Activated CD4-positive, alpha-beta T cell treated with anti-CD3 and anti-CD28 coated beads, Interleukin-2, amount 10 ng/mL, durations not matched to agents 24 days and 14 days (primary cell): ENCODE measurements at places on chromosomes 7 and 10. TPM values are rescaled to one million over a fixed set of nuclear protein-coding genes. Genes with fewer than 3 reads are reported as not detected.
A peak's percentile ranks its signal among the peaks of the same experiment; 100 is the strongest.

GRCh38 chr10:94183666-94184264, 179.0 kb downstream of the NOC3L start:
- H3K4me3 ChIP-seq, result no peak overlapping the region
- H3K27me3 ChIP-seq, result no peaks in the 10 kb centered on the region
- no peaks in the 10 kb centered on the region for H3K4me1 ChIP-seq
- H3K36me3 ChIP-seq, result no peaks in the 10 kb centered on the region
- DNase-seq, result no peak
- no peak overlapping the region for H3K27ac ChIP-seq

COL13A1 gene
- not detected in 2 replicates for total RNA-seq

MUC12 gene
- total RNA-seq, result 0.76 and 1.5 TPM in 2 replicates

- H3K36me3 ChIP-seq, result no peaks in the 10 kb centered on the region
- H3K4me1 ChIP-seq, result no peaks in the 10 kb centered on the region
- H3K4me3 ChIP-seq, result no peak overlapping the region
- no peak for DNase-seq
- H3K27ac ChIP-seq, result no peak overlapping the region
Measured at GRCh38 chr10:52387744-52388143, 73.7 kb downstream of the DKK1 start.

CACNB2 gene
- total RNA-seq, result not detected in 2 replicates

DNA sequence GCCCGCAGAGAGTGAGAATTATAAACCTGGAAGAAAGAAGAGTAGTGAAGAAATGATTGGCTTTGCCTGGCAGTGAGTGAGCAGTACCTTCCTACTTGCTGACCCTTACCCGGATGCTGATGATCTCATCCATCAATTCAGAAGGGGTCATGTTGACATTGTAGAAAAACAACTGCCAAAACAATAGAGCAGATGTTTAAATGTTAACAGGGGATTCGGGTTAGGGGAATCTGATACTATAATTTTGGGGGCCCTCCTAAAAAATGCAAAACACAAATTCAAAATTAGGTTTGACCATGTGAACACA, 78.1 kb downstream of the MYOF start:
- DNase-seq, result no peak
- no peaks in the 10 kb centered on the region for H3K4me1 ChIP-seq
- H3K27me3 ChIP-seq, result no peaks in the 10 kb centered on the region
- no peak overlapping the region for H3K4me3 ChIP-seq

DNA sequence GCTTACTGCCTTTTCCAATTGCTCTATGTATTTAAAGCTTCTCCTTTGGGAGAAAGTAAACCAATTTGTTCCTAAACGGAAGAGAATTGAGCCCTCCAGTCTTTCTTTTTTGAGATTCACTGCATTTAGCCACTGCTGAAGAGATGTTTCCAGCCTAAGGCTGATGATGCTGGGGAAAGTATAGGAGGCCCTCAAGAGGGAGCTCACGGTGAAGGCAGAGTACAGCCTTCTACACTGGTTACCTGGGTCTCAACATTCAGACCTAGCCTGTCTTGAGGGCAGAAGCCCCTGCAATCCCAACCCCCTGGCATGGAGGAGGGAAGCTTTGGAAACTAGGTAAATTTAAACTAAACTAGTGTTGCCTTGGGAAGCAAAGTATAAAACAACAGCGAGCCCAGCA, 316.7 kb upstream of the TPK1 start:
- H3K4me3 ChIP-seq, result no peak overlapping the region
- H3K36me3 ChIP-seq, result no peaks in the 10 kb centered on the region
- no peak overlapping the region for H3K27ac ChIP-seq
- H3K27me3 ChIP-seq, result no peaks in the 10 kb centered on the region

DNA sequence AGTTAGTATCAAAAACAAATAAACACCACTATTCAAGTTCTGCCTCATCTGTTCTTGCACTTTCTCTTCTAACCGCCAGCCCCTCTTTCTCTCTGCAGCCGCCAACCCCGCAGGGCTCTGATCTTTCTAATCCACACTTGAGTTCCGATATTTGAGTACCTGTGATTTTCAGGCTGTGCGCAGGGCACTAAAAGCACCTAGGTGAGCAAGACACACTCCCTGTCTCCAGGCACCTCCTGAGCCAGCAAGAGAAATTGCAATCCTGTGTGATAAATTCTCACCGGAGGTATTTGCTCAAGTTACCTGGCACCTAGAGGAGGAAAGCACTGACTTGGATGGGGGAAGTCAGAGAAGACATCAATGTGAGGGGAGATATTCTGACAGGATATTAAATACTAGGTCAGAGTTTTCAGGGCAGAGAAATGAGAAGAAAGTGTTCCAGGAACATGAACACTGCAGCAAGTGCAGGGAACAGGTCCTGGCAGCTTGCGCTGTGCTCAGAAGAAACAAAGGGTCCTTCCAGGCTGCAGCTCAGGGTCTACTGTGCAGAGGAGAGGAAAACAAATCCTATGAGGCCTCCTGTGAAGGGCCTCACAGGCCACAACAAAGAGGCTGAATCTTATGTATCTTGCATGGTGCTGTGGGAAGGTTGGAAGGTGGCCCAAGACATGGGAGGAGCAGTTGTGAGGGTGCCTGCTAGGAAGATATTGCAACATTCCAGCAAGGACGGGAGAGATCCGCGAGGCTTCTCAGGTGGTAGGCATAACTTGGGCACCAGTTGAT, 568.7 kb upstream of the MGMT start:
- H3K27ac ChIP-seq, result no peak overlapping the region
- no peak overlapping the region for H3K4me3 ChIP-seq
- H3K36me3 ChIP-seq, result no peaks in the 10 kb centered on the region
- H3K27me3 ChIP-seq, result no peaks in the 10 kb centered on the region

- no peak for DNase-seq
- H3K27me3 ChIP-seq, result peaks cover 3% of the 10 kb centered on the region
- no peak overlapping the region for H3K27ac ChIP-seq
- no peaks in the 10 kb centered on the region for H3K36me3 ChIP-seq
- H3K4me1 ChIP-seq, result no peaks in the 10 kb centered on the region
Measured at GRCh38 chr10:77285529-77286182, 352.0 kb downstream of the KCNMA1 start.

DNA sequence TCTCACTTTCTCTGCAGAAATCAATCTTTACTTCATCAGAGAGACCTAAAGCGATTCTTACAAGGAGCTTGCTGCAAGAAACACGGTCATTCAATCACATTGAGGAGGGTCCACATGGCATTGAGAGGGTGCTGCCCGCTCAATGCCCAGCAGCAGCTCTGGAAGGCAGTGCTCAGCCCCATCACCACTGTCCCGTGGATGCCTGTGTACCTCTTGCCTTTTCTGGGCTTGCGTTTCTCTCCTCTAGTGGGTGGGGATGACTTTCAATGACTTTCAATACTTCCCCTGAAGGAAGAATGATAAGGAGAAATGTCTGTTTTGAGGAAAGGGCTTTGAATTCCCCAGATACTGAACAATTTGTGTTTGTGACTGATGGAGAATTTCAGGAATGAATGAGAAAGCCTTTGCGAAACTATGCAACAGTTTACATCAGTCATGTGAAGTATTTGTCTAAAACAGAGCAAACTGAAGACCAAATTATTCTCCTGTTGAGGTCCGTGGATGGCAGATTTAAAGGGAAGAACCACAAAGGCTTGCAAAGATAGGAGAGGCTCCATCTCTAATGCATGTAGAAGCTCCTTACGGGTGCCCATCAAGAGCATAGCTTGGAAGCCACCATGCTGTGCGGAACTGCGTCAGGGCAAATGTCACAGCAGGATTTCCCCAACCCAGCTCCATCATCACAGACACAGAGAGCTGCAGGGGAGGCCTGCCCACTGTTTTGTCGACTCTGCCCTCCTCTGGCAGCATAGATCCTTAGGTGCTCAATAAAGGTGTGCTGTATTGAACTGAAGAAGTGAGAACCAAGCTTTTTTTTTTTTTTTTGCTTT, 6.6 kb upstream of the ZNF22 start:
- H3K36me3 ChIP-seq, result no peaks in the 10 kb centered on the region
- peaks cover 13% of the 10 kb centered on the region for H3K27me3 ChIP-seq
- peak; percentile 37 for DNase-seq
- H3K4me3 ChIP-seq, result no peak overlapping the region
- no peak overlapping the region for H3K27ac ChIP-seq
- H3K4me1 ChIP-seq, result peaks cover 14% of the 10 kb centered on the region

CTTNBP2 gene
- total RNA-seq, result not detected in 2 replicates

- no peak within 1 kb of the TSS for H3K4me3 ChIP-seq
- no peak within 1 kb of the TSS for H3K27ac ChIP-seq
- DNase-seq, result no peak
- H3K27me3 ChIP-seq, result no peaks in the 10 kb centered on the region
- no peaks in the 10 kb centered on the region for H3K36me3 ChIP-seq
- no peaks in the 10 kb centered on the region for H3K4me1 ChIP-seq
Measured at GRCh38 chr7:142933624-142934023, at the start of gene TRPV5. Gene TRPV5 (minus strand): TSS chr7:142933746. CDS start chr7:142933459, 287 bp downstream.

DNA sequence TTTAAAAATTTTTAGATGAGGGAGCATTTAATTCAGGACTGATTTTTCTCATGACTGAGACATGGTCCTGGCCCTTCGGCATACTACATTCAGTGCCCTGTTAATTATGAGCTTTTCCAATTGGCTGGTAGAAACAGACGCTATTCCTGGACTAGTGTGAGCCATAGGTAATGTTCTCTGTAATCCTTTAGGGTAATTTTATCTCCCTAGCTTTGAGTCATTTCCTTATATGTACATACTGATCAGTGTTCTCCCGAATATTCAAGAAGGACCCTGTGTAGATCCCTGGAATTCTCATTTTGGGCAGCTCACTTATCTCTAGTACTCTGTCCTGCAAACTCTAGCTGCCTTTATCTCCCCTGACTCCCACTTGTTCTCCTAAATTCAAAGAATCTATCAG, 92.6 kb upstream of the NPY start:
- no peak overlapping the region for H3K4me3 ChIP-seq
- DNase-seq, result peak; percentile 8
- H3K36me3 ChIP-seq, result no peaks in the 10 kb centered on the region
- H3K27ac ChIP-seq, result no peak overlapping the region
- no peaks in the 10 kb centered on the region for H3K4me1 ChIP-seq

ANKIB1 gene
- 54.3 and 55.7 TPM in 2 replicates for total RNA-seq

HOXA9 gene
- not detected in 2 replicates for total RNA-seq

GRCh38 chr10:113569576-113569975, 16.7 kb downstream of the HABP2 start:
- no peaks in the 10 kb centered on the region for H3K4me1 ChIP-seq
- DNase-seq, result no peak
- no peaks in the 10 kb centered on the region for H3K36me3 ChIP-seq
- H3K27me3 ChIP-seq, result no peaks in the 10 kb centered on the region
- H3K27ac ChIP-seq, result no peak overlapping the region
- H3K4me3 ChIP-seq, result no peak overlapping the region

- DNase-seq, result no peak
- H3K4me3 ChIP-seq, result no peak overlapping the region
- no peak overlapping the region for H3K27ac ChIP-seq
- no peaks in the 10 kb centered on the region for H3K27me3 ChIP-seq
- no peaks in the 10 kb centered on the region for H3K4me1 ChIP-seq
Measured at GRCh38 chr7:2269991-2270460, 28.0 kb downstream of the NUDT1 start.

DNA sequence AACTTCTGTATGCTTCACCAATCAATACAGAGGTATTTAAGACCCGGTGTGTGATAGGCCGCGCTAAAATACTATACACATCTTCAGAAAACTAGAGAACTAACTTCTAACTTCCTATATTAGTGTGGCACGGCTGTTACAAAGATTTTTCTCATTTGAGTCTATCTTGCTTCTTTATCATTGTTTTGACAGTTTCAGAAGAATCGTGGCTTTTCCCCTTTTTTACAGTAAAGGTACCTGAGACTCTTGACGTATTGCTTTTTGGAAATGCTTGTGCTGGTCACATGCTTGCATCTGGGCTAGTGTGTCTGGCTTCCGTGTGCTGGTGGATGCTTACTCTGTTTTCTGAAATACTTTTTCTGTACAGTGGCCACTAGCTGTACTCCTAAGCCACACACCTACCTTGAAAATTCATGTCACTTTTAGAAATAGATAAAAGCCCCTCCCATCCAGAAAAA, 12.7 kb downstream of the IKZF1 start:
- peak; percentile 87 for DNase-seq
- H3K27me3 ChIP-seq, result no peaks in the 10 kb centered on the region
- peaks cover 77% of the 10 kb centered on the region for H3K36me3 ChIP-seq
- H3K4me3 ChIP-seq, result peak overlapping the region; percentile 79
- H3K4me1 ChIP-seq, result peaks cover 87% of the 10 kb centered on the region

LIPK gene
- not detected in 2 replicates for total RNA-seq

RGR gene
- not detected in 2 replicates for total RNA-seq

DNA sequence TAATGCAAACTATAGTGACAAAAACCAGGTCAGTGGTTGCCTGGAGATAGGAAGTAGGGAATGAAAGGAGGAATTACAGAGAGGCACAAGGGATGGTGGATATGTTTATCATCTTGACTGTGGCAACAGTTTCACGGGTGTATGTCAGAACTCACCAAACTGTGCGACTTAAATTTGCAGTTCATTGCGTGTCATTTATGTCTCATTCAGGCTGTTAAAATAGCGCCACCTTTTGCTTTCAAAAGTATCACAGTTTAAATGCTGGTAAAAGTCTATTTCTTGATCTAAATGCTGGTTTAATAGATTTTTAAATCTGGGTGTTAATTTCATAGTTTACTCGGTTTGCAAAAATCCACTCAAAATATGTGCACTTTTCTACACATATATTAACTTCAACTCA, 51.0 kb downstream of the PTTG1IP2 start:
- no peak overlapping the region for H3K27ac ChIP-seq
- H3K36me3 ChIP-seq, result no peaks in the 10 kb centered on the region
- no peaks in the 10 kb centered on the region for H3K4me1 ChIP-seq

DNA sequence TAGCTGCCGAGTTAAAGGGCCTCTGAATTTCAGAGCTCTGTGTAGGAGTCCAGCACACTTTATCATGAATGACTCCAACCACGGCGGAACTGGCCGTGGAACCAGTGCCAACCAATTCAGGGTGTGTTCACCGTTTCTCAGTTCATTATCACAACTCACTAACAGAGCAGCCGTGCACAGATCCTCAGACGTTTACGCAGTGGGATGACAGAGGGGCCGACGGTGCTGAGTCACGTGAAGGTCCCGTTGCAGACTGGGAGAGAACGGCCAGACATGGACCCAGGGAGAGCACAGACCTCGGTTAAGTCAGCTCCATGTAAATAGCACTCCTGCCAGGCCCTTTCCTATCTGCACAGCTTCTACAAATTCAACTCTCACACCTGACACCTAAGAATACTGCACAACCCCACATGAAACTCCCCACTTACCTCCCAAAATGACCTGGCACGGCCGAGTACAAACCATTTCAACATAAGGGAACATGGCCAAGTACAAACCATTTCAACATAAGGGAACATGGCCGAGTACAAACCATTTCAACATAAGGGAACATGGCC, 95.5 kb downstream of the DIP2C start:
- H3K36me3 ChIP-seq, result no peaks in the 10 kb centered on the region
- no peak overlapping the region for H3K4me3 ChIP-seq
- DNase-seq, result no peak
- H3K27me3 ChIP-seq, result peaks cover 3% of the 10 kb centered on the region
- H3K27ac ChIP-seq, result no peak overlapping the region
